ENCODE measurements at places on chromosomes 13 and 19.

GRCh38 chr19:50300051-50300450 lies 29.1 kb downstream of the KCNC3 start:
- no peak for DNase-seq

GRCh38 chr13:60356970-60357369 lies 40.0 kb upstream of the TDRD3 start:
- no peak for DNase-seq

- DNase-seq: no peak
Measured at GRCh38 chr19:51079481-51080110, 3.1 kb downstream of the KLK14 start.

DNA sequence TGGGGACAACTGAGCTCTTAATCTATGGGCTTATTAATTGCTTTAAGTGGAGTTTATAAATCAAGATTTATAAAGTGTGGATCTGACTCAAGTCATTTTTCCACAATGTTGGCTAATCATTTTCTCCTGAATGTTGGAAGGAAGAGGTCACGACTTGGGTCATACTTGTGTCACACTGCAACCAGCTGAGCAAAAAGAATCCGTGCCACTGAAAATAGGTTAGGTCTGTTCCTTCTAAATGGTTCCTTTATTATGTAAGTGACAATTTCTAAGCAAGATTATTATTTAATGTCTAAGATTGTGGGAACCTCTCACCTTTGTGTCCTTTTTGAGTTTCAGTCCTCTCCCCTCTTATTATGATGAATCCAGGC lies 178.6 kb downstream of the SHISA2 start:
- no peak for DNase-seq

GRCh38 chr13:66543780-66544179 lies 686.4 kb downstream of the PCDH9 start:
- DNase-seq: no peak

- no peak for DNase-seq
Measured at GRCh38 chr13:30615481-30615865, 2.2 kb upstream of the USPL1 start.

DNA sequence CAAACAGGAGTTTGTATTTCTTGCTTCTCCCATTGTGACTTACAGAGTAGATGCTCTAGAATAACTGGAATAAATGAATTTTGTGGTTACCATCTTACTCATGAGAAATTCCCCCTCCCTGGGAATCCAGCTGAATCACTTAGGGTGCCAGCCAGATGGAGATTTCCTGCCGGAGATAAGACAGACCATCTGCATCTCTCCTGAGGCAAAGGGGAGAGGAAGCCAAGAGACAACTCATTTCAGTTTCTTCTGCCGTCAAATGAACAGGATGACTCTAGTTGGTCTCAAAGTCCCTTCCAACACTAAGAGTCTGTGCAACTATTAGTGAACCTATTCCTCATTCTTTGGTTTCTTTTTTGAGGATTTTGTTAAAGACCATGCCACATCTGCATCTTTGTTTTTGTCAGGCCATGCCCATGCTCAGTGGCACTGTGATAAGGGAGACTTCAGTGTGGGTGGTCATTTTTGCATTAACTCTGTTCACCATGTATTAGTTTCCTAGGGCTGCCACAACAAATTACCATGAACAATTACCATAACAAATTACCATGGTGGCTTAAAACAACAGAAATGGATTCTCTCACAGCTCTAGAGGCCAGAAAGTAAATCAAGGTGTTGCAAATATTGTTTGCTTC lies 112.8 kb downstream of the NDFIP2 start:
- DNase-seq: no peak

DNA sequence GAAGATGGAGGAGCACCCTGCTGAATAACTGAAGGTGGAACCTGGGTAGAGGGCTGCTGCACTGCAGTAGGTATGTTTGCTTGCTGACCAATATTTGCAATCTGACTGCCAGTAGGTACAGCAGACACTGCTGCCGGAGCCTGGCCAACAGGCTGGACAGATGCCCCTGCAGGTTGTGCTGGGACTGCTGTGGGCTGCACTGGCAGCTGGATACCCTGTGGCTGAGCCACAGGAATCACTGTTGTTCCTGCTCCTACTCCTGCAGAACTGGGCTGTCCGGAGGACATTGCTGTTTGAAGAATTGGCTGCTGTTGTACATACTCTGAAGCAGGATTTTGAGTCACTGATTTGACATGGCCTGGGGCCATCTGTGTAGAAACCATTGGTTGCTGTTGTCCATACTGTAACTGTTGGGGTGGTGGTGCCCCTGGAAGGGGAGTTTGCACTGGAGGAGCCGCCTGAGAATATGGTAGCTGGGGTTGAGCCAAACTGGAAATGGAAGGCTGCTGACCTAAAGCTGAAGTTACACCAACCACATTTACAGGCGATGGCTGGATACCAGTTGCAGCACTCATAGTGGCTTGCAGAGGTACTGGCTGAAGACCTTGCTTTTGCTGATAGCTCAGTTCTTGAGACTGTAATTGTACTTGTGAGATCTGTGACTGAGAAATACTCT lies 2.2 kb downstream of the TSC22D1 start:
- no peak for DNase-seq

DNA sequence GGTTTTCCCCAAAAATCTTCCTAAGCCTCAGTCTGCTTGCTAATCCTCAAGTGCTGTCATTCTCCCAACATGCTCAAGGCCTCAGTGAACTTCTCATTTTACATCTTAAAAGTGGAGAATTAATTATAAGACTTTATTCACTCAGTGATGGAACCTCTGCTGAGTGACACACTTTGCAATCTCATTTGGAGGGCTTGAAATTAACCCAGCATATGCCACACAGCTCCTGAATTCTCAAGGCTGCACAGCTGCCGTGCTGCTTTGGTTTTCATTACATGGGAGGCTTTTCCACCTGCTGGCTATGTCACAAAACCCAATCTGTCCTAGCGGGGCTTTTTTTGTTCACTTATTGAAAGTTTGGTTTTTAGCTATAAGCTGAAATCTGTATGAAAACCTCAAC lies 28.3 kb upstream of the SERPINE3 start:
- no peak for DNase-seq

DNA sequence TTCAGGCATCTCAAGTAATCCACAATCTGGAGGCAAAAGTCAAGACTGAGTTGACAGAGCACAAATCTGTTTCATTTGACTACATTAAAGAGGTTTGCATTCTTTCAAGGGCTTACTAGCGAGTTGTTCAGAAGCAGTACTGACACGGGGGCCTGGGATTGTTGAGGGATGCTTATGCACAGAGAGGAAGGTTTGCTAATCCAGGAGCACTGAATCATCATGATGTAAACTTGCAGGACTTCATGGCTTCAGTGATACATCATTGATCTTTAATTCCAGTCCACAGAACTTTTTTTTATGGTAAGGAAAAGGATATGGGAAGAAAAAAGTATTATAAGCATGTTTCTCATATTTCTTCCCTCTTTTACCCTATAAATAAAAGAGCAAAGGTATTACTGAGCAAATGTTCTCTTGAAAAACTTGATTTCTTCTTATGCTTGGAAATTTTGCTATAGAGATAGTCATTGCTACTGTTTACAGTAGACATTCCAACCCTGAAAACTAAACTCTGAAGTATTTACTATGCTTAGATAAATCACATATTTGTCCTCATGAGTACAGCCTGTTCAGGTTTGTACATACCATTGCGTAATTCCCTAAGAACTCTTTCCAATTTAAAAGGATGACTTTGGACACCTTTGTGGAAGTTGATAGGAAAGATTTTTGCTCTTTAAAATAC lies 65.8 kb upstream of the KPNA3 start:
- DNase-seq: no peak

- no peak for DNase-seq
Measured at GRCh38 chr19:50590191-50590590, 22.0 kb upstream of the LRRC4B start.

- DNase-seq: no peak
Measured at GRCh38 chr13:111043575-111043982, 71.5 kb upstream of the ARHGEF7 start.

DNA sequence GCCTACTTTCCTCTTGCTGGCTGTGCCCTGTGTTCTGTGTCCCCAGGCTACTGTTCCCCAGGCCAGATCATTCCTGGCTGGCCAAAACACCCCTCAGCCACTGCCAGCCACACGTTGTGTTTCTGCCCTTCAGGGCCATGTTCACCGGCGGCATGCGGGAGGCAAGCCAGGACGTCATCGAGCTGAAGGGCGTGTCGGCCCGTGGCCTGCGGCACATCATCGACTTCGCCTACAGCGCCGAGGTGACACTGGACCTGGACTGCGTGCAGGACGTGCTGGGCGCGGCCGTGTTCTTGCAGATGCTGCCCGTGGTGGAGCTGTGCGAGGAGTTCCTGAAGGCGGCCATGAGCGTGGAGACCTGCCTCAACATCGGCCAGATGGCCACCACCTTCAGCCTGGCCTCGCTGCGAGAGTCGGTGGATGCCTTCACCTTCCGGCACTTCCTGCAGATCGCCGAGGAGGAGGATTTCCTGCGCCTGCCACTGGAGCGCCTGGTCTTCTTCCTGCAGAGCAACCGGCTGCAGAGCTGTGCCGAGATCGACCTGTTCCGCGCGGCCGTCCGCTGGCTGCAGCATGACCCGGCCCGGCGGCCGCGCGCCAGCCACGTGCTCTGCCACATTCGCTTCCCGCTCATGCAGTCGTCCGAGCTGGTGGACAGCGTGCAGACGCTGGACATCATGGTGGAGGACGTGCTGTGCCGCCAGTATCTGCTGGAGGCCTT lies 15.8 kb upstream of the CRTC1 start:
- DNase-seq: no peak

DNA sequence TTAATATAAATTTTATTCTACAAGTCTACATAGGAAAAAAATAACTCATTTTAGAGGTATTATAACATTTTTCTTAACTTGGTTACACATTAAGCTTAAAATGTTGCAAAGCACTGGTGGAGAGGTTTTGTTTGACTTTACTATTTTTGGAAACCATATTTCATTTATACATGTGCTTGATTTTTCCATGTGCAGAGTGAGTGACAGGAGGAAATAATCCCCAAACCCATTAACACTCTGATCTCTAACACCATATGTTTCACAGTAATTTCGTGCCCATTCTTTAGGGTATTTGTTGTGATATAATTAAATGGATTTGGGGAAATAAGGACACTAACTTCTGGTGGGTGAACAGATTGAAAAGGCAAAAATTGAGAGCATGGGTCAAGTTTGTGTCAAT lies 2124.4 kb upstream of the PCDH20 start:
- DNase-seq: no peak

GRCh38 chr19:54180691-54181091 lies 7.7 kb upstream of the TMC4 start:
- no peak for DNase-seq

DNA sequence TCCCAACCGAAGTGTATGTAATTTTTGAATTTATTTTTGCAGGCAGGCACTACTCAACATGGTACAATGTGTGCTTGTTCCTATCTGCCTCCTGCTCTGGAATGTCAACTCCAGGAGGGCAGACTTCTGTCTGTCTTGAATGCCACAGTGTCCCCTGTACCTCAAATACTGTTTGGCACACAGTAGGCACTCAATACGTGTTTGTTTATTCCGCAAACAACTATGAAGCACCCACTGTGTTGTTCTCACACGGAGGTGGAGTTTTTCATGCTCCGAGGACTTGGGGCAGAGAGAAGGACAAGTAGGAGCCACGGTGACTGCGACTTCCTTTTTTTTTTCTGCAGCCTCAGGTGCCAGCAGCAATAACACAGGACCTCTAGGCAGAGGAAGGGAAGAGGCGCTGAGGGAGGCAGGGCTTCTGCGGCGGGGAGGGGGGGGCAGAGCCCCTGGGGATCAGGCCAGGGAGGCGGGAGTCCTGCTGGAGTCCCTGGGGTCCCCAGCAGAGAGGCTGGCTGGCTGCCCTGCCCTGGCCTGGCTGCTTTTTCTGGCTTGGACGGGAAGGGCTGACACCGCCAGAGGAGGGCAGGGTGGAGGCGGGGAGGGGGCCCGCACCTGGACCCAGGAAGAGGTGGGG lies 29.3 kb upstream of the TNFAIP8L1 start:
- DNase-seq: no peak

DNA sequence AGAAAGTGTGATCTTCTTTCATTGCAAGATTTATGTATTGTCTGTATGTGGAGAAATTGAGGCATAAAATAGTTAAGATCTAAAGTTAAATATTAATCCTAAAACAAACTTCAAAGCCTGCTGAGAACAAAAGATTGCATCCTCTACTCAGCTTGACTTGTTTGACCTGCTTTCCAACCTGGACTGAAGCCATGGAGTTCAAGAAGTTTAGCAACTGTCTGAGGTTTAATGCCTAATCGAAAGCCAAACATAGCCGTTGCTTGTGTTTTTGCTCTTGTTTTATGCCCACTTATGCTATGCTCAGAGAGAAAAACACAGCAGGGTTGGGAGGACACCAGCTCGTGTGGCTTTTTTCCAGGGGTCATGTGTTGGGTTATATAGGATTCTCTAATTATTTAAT lies 135.6 kb downstream of the NUFIP1 start:
- no peak for DNase-seq

- DNase-seq: no peak
Measured at GRCh38 chr19:50264483-50265186, 61.2 kb downstream of the MYH14 start.

DNA sequence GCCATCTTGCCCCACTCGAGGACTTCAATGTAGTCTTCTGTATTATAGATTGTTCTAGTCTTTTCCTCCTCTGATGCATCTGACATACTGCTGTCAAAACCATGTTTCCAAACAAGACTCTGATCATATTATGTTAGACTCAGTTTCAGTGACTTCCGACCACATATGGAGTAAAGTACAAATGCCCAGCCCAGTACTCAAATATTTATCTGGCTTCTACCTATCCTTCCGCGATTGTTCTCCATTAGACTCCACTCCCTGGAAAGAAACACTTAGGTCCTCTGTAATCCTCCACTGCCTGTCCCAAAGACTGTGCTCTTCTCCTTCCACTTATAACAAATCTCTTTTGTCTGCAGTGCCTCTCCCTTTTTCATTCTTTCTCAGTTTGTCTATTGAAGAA lies 439.5 kb downstream of the EFNB2 start:
- DNase-seq: no peak

DNA sequence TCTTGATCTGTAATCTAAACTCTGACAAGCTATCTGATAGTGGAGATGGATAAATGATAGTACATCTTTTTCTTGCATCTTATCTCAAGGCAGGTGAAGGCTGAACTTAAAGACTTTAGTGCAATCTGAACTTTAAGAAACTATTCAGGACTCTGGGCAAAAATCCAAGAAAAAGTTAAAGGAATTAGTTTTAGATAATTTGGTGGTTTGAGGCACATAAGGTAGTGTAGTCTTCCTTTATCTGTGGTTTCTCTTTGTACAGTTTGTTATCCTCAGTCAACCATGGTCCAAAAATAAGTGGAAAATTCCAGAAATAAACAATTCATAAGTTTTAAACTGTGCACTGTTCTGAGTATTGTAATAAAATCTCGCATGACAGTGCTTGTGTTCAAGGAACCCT lies 172.9 kb downstream of the UGGT2 start:
- DNase-seq: no peak

DNA sequence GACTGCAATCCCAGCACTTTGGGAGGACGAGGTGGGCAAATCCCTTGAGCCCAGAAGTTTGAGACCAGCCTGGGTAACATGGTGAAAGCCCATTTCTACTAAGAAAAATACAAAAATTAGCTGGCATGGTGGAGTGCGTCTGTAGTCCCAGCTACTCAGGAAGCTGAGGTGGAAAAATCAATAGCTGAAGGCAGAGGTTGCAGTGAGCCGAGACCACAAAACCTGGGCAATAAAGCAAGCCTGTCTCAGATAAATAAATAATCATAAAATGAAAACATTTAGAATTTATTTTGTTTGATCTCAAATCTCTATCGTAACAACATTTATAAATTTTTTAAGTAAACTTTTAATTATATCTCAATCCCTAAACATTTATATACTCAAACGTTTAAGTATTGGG lies 36.6 kb downstream of the USP12 start:
- DNase-seq: no peak

- no peak for DNase-seq
Measured at GRCh38 chr19:5974721-5975387, 3.1 kb downstream of the RANBP3 start.
